ENCODE measurements at places on chromosomes 2 and 18.

DNA sequence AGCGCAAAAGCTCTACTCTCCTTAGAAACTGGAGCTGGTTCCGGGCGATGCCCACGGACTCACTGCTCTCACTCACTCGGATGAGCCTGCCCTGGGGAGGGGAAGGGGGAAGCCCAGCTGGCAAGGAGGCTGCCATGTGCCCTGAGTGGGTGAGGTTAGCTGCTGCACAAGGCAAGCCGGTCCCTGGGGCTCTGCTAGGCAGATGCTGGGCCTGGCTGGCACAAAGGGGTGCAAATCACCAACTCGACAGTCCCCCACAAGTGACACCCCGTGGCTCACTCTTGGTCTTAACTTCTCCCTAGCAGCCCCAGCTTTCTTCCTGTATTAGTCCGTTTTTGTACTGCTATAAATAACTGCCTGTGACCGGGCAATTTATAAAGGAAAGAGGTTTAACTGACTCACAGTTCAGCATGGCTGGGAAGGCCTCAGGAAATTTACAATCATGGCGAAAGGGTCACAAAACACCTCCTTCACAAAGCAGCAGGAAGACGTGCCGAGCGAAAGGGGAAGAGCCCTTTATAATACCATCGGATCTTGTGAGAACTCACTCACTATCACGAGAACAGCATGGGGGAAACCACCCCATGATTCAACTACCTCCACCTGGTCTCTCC lies 33.2 kb downstream of the ADCY3 start:
- DNase-seq, result no peak

- DNase-seq, result no peak
Observed at GRCh38 chr2:214367171-214367570, 43.7 kb upstream of the VWC2L start.

GRCh38 chr2:34112161-34112560 lies 513.1 kb upstream of the FAM98A start:
- DNase-seq, result no peak

- DNase-seq, result no peak
Observed at GRCh38 chr18:75472906-75473305, 45.4 kb upstream of the SMIM21 start.

GRCh38 chr2:18047896-18048657 lies 169.6 kb downstream of the KCNS3 start:
- DNase-seq, result no peak

- no peak for DNase-seq
Observed at GRCh38 chr18:8654503-8655451, 45.5 kb downstream of the RAB12 start.

- DNase-seq, result no peak
Observed at GRCh38 chr2:219457784-219458369, 23.2 kb downstream of the SPEG start.

DNA sequence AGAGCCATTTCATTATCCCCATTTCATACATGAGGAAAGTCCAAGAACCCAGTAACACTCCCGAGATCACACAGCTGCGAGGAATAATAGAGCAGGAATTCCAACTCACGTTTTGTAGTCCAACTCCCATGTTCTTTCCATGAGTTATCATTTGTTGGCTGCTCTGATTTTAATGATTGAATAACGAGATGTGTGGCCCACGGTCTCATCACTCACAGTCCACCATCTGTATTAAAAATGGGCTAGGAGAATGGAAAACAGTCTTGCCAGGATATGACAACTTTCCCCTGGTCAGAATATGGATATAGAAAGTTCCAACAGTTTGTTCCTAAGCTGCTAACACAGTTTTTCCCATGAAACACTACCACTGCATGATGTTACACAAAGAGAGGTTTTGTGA lies 147.5 kb downstream of the METTL4 start:
- DNase-seq, result no peak

DNA sequence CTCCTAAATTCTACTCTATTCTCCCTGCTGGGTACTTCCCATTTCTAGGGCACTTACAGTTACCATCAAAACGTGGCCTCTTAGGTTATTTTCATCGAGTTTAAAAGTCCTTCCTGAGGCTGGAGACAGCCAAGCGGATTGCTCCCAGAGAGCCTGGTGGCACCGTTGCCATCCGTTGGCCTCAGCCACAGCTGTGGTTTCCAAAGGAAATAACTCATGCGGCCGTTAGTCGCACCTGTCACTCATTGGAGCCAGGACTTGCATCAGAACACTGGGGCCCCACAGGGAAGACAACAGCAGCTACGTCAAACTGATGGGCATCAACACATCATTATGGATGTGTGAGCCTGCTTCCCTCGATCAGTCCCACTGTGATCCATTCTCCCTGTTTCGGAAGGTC lies 453.4 kb downstream of the BCL11A start:
- DNase-seq, result no peak

- DNase-seq, result no peak
Observed at GRCh38 chr2:222912117-222912516, 51.3 kb downstream of the ACSL3 start.

DNA sequence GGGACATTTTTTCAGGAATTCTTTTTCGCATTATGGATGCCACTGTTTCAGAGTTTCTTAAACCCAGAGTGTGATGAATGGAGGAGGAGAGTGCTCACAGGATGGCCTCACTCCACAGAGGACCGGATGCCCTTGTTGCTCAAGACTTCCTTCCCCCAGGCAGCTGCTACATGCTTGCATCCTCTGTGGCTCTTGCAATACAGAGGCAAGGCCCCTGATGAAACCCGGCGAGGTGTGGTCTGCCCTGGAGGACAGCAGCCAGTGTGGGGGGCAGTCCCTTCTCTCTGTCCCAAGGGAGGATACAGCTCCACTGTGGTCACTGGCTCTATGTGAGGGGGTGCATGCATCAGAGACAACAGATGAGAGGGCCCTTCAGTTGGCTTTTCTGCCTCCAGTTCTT lies 109.6 kb downstream of the SH3RF3 start:
- peak; percentile 89 for DNase-seq

- DNase-seq, result no peak
Observed at GRCh38 chr18:78153362-78153761, 826.3 kb upstream of the SALL3 start.

- DNase-seq, result no peak
Observed at GRCh38 chr2:101474731-101475384, at the start of gene RFX8. Gene RFX8, minus strand, starts transcription at chr2:101475112. Its CDS starts 8,264 bp downstream, at chr2:101466848.

GRCh38 chr18:46478796-46479195 lies 178.2 kb downstream of the LOXHD1 start:
- no peak for DNase-seq

- no peak for DNase-seq
Observed at GRCh38 chr2:13676269-13676668, 956.2 kb upstream of the LRATD1 start.

DNA sequence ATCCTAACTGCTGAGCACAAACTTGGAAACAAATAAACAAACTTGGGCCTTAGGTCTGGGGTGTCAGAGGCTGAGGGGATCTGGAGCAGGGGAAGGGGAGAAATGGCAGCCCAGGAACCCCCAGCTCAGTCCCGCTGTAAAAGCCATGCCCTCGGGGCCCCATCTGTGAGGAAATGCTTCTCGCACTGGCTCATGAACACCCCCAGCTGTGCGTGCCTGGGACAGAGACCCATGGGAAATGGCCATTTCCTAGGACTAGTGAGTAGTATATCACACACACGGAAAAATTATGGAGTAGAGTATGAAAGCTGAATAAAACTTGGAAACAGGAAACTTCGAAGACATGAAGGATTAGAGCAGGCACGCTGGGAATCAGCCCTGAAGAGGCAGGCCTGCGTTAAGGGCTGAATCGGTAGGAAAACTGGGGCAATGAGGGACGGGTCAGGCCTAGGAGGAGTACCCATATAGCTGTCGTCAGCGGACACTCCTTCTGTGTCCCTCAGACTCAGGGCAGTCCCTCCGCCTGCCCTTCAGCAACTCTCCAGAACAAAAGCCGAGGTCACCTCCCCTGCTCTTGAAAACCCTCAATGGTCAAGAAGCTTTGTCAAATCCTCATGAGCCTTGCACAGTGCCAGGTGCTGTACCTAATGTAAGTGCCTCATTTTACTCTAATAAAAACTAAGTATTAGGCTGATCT lies 120.8 kb upstream of the ODC1 start:
- no peak for DNase-seq

GRCh38 chr2:221085341-221085900 lies 486.7 kb downstream of the EPHA4 start:
- DNase-seq, result no peak

DNA sequence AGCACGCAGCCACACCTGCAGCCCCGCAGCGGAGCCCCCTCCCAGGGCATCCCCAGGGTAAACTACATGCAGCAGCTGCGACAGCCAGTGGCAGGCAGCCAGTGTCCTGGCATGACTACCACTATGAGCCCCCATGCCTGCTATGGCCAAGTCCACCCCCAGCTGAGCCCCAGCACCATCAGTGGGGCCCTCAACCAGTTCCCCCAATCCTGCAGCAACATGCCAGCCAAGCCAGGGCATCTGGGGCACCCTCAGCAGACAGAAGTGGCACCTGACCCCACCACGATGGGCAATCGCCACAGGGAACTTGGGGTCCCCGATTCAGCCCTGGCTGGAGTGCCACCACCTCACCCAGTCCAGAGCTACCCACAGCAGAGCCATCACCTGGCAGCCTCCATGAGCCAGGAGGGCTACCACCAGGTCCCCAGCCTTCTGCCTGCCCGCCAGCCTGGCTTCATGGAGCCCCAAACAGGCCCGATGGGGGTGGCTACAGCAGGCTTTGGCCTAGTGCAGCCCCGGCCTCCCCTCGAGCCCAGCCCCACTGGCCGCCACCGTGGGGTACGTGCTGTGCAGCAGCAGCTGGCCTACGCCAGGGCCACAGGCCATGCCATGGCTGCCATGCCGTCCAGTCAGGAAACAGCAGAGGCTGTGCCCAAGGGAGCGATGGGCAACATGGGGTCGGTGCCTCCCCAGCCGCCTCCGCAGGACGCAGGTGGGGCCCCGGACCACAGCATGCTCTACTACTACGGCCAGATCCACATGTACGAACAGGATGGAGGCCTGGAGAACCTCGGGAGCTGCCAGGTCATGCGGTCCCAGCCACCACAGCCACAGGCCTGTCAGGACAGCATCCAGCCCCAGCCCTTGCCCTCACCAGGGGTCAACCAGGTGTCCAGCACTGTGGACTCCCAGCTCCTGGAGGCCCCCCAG lies 254.1 kb downstream of the GLI2 start:
- DNase-seq, result no peak

DNA sequence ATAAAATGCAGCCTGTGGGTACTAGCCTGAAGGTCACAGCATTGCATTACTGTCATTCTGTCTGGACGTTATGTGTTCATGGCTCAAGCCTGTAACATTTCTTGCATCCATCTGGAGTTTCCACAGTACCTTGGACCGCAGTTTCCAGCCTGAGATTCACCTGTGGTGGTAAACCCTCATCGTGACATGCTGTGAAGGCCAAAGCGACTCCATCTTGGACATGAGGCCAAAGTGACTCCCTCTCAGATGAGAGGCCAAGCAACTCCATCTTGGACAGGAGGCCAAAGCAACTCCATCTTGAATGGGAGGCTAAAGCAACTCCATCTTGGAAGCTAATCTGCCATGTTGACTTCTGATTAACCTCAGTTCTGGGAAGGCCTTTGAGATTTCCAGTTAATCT lies 257.7 kb upstream of the MYT1L start:
- DNase-seq, result no peak

DNA sequence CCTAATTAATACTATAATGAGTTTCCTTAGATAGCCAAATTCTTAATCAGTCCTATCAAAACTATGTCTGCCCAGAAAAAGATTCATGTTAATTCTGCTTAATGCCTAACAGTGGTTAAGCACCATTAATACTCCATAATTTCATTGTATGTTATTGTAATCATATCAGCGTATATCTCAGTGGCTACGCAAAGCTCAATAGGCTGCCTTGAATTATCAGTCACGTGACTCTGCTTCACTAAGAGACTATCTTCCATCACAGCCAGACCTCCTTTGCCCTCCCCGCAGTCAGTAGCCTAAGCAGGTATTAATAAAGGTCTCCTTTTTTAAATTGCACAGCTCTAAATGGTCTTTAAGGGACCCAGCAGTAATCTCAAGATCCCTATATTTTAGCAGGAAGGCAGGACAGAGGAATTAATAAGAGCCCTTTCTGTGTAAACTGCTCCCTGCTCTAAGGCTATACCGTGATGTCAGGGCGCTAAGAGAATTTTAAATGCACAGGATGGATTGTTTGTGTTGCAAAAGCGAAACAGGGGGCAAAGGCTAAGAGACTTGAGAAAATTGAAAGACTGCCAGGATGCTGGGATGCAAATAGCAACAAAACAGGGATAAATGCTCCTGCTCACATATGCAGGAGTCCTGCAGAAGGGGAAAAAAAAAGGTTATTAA lies 215.6 kb upstream of the POU3F3 start:
- no peak for DNase-seq

GRCh38 chr2:68045342-68045741 lies 17.5 kb downstream of the C1D start:
- no peak for DNase-seq

- DNase-seq, result peak; percentile 56
Observed at GRCh38 chr2:207770602-207771404, 1.1 kb upstream of the FZD5 start.

- no peak for DNase-seq
Observed at GRCh38 chr2:20669562-20670314, 2.8 kb downstream of the GDF7 start.

GRCh38 chr2:241924069-241924908 lies 54.8 kb downstream of the RTP5 start:
- DNase-seq, result no peak

DNA sequence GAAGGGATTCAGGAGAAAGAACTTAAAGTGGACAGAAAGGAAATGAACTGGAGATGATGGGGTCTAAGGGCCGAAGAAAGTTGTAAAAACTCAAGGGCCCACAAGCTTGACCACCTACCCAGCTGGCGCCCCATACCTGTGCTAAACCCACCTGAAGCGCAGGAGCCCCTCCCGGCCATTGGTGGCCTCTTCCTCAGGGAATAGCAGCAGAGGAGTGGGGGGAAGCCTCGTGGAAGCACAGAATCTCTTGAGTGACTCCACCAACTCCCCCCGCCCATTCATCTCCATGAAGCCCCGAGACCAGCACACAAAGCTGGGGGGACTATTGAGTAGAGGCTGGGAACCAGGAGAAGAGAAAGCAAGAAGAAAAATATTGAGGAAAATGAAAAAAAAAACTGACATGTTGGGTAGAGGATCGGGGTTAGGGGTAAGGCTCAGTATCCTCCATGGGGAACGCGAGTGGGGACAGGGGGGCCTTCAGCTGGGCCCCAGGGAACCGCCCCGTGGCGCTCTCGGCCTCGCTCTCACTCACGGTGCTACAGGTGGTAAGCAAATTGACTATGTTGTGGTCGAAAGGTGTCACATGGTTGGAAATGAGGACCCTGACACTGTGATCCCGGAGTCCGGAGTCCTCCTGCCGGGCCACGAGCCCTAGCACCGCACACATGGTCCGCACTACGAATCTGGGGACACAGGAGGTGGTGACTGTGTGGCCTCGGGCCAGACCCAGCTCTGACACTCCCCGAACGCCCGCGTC lies 728 bp downstream of the AUP1 start:
- no peak for DNase-seq

DNA sequence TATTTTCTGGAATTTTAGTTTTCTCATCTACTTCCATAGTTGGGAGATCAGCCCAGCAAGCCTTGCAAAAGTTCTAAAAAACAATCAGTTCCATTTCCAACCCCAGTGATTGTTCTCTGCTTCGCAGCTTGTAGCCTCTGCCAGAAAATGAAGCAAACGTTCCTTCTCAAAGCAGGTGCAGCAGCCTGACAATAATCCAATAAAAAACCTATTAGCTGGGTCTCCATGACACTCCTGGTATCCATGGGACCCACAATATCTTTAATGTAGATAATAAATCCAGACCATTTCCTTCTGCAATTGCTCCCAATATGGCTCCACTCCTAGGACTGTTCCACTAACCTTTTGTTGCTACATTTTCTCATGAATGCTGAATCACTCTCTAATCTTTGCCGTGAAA lies 140.8 kb upstream of the SETBP1 start:
- no peak for DNase-seq

All from lower lobe of right lung (tissue), 2 donors.